ENCODE measurements at places on chromosomes 4 and X.

GRCh38 chr4:88225232-88226105 is 58.9 kb downstream of the PPM1K start:
- no peak for DNase-seq

DNA sequence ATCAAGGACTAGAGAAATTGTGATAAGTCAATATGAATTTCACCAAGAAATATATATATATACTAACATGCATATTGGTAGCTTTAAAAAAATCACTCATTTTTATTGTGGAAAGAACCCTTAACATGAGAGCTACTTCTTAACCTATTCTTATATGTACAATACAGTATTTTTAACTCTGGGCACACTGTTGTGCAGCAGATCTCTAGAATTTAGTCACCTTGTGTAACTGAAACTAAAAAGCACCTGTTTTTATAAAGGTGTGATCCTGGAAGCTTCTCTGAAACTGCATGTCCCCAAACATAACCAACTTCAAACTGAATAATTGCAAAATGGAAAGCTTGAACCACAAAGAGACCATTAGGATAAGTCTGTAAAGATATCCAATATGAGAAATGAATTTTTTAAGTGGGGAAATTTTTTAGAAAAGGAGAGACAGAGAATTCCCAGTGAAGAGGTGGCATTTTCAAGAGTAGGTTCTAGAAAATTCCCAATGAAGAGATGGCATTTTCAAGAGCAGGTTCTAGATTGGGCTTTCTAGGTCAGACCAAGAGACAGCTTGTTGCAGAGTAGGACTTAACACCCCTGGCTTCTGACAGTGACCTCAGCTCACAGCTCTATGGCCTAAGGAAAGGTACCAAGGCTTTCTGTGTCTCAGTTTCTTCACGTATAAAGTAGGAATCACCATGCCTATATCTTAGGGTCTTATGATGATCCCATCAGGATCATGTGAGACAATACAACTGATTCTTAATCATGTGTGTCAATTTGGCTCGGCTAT is 22.0 kb upstream of the PPARGC1A start:
- no peak for DNase-seq

DNA sequence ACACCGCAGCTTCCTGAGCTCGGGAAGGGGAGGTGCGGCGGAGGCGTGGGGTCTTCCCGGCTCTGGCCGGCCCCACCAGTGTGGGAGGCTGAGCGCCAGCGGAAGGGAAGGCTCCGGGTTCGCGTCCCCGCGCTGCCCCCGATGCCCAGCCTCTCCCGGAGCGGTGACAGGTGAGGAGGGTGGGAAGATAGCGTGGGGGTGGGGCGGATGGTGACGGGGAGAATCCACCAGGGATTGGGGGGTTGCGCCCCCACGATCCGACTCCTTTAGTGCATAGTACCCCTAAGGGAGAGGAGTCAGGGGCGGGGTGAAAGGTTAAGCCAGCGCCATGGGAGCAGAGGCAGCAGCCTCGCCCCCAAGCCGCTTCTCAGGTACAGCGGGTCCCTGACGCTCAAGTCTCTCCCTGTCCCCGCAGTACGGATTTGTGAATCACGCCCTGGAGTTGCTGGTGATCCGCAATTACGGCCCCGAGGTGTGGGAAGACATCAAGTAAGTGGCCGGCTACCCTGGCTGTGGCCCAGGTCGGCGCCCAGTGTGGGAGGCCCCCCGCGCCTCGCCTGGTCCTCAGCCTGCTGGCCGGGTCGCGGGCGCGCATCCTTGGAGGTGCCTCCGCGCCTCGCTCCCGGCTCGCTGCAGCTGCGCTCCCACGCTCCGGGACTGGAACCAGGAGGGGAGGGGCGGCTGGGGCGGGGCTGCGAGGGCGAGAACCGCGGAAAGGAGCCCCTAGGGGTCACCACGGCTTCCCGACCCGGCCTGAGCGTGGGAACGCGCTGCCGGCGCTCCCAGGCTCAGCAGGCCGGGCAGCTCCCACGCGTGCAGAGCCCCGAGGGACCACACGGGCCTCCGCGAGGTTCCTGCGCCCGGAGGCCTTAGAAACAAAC is 791 bp downstream of the GUCY1B1 start:
- DNase-seq = no peak

DNA sequence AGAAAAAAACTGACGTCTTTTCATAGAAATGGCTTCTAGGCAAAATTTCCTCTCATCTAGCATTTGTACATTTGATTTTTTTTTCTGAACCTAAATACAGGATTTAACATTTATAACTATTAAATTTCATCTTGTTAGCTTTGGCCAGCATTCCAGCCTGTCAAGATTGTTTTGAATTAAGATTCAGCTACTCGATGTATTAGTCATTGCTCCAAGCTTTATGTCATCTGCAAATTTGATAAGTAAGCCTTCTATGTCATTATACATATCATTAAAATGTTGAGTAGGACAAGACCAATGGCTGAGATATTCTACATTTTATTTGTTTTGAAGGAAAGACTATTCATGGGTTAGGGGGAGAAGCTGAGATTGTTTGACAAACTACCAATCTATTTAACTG is 46.7 kb downstream of the DDX53 start:
- no peak for DNase-seq

GRCh38 chrX:17616936-17617335 is 120.4 kb upstream of the SCML1 start:
- no peak for DNase-seq

DNA sequence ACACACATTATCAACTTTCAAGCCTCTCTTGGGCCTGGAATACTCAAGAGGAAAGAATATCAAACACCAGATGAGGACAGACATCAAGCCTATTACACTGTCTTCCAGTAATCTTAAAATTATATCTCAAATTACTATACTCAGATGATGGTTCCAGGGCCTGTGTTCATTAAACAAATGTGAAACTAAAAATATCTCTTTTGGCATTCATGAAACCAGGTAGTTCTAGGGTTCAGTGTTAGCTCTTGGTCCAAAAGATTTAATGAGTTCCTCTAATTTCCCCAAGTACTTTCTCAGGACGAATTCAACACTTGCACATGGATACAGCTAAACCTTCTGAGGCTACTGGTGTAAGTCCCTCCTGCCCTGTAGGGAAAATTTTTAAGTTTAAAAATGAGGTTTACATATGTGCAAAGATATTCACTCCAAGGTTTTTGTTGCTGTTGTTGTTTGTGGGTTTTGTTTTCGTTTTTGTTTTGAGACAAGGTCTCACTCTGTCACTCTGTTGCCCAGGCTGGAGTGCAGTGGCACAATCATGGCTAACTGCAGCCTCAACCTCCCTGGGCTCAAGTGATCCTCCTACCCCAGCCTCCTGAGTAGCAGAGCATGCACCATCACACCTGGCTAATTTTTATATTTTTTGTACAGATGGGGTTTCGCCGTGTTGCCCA is 79.4 kb downstream of the USP46 start:
- no peak for DNase-seq

GRCh38 chr4:113635739-113636437 is 125.7 kb downstream of the CAMK2D start:
- no peak for DNase-seq

DNA sequence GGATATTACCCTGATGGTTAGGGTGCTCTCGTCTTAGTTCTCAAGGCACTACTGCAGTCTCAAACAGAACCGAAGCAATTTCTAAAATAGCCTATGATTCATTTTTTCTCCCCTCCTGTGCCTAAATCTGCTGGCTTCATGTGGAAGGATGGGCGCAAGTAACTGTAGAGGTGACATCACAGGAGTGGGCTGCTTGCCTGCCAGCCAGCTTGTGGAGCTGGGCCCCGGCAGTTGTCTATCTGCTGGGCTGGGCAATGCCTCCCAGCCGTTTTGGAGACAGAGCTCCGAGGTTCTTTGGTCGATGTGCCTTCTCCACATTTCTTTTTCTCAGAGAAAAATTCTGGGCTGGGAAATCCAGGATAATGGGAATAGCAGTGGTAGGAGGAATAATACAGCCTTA is 34.3 kb upstream of the CITED1 start:
- DNase-seq = no peak

- DNase-seq = no peak
These were observed 36.0 kb downstream of the AWAT2 start for GRCh38 chrX:70013466-70014381.

- DNase-seq = no peak
These were observed 35.4 kb upstream of the HPGDS start for GRCh38 chr4:94378047-94378446.

DNA sequence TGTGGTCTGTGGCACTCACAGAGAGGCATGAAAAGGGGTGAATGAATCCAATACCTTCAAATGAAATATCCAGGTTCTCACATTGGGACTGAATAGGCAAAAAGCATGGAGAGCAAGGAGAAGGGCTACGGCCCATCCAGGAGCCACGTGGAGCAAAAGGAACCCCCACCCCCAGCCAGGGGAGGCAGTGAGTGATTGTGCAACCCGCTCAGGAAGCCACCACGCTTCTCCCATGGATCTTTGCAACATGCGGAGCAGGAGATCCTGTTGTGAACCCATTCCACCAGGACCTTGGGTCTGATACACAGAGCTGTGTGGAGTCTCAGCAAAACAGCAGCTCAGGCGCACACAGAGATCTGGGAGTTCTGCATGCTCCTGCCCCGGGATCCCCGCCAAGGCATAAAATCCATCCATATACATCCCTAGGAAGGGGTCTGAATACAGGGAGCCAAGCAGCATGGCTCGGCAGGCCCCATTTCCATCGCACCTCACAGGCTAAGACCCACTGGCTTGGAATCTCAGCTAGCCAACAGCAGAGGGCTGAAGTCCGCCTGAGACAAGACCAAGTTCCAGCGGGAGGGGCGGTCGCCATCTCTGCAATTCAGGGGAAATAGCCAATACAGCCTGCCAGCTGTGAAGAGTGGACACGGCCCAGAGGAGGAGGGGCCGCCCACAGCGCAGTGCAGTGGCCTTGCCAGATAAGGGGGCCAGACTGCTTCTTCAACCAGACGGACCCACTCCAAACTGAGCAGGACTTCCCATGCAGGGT is 80.2 kb downstream of the FGF16 start:
- no peak for DNase-seq

Measured in T-helper 1 cell (primary cell).